ENCODE measurements at places on chromosomes 2 and 18. TPM values are rescaled to one million over a fixed set of nuclear protein-coding genes. Genes with fewer than 3 reads are reported as not detected.

DNA sequence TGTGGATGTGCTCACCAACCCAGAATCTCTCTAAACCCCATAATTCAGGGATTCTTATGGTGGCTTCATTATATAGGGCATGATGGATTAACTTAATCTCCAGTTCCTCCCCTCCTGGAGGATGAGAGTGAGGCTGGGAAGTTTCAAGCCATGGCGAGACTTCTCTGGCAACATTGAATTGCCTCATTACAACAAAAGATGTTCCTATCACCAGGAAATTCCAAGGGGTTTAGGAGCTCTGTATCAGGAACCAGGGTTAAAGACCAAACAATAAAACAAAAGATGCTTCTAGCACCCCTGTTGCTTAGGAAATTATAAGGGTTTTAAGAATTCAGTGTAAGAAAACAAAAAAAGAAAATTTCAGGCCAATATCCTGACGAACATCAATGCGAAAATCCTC is 100.1 kb downstream of the NAB1 start:
- DNase-seq: no peak

DNA sequence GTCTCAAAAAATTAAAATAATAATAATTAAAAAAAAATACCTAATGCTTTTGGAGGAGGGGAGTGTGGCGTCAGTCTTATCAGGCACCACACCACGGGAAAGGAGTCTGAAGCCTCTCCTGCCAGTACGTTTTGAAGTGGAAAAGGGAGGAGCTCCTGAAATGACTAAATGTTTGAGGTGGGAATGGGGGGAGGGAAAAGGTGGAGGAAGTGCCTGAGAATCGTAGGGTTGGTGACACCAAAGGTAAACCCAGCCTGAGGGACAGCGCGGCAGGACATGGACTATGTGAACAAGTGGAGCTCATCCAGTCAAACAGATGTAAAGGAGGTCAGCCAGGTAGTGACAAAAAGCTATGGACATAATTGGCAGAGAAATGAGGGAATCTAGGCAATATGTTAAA is 42.2 kb upstream of the EPHA4 start:
- DNase-seq: no peak

- DNase-seq: peak; percentile 17
Observed at GRCh38 chr2:195658541-195658890, 1.5 kb downstream of the SLC39A10 start.

DNA sequence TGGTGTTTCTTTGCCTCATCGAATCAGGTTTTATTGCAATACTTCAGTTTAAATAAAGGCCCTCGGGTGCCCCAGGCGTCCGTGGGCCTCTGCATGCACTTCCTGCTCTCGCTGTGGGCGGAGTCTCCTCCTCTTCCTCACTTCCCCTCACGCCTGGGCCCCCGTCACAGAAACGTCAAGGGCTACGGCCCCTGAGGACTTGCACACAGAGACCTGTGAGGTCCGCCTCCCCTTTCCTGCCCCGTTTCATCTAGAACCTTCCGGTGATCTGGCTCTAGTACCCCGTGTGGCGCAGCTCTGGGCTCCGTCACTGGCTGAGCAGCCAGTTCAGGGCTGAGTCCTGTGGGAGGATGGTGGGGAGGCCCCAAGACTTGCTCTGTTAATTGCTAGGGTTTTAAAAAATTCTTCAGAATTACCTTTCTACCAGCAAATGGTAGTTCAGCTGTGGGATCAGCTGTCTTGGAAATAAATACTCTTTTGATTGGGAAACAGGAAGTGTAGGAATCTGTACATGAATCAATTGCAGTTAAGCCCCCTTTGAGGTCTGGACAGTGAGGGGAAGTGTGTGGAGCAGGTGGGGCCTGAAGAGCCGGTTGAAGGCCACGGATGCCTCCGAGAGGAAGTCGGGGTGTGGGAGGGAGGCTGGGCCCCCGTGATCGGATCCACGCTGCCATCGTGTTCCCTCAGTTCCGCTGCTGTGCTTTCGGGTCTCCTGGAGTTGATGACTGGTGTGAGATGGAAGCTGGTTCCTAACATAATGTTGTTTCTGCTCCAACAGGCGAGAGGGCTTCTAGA is 10.2 kb downstream of the NFATC1 start:
- DNase-seq: no peak

The HNRNPLL gene
- polyA plus RNA-seq: 73.1 TPM

The TNFAIP6 gene
- polyA plus RNA-seq: 0.77 TPM

GRCh38 chr2:231161877-231162329 is 36.5 kb upstream of the ARMC9 start:
- peak; percentile 70 for DNase-seq

The BMP10 gene
- not detected for polyA plus RNA-seq

The GPR75 gene
- 3.9 TPM for polyA plus RNA-seq

DNA sequence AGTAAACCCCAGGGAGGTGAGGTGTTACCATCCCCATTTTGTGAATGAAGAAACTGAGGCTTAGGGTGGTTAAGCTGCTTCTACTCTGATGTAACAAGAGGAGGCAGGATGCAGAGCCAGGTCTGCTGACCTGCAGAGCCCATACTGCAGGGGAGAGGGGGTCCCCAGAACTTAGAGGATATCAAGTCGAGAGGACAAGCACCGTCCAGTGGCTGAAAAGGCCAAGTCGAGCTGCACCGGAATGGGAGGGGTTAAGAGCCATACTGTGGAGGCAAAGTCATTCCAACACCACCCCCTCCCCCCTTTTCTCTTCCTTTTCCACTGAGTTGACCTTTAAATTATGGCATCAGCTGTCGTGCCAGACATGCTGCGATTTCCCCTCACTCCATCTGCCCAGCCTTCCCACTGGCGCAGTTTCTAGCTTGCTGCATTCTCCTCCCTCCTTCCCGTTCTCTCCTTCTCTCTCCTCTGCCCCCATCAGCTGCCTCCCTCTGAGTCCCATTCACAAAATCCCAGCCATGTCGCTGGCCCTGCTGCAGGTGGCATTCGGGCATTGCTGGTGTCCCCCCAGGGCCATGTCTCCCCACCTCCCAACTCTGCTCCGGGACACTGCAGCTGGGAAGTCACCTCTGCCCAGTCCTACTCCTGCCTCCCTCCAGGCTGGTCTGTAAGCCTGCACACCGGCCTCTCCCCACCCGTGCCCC is 346.9 kb downstream of the DYSF start:
- no peak for DNase-seq

DNA sequence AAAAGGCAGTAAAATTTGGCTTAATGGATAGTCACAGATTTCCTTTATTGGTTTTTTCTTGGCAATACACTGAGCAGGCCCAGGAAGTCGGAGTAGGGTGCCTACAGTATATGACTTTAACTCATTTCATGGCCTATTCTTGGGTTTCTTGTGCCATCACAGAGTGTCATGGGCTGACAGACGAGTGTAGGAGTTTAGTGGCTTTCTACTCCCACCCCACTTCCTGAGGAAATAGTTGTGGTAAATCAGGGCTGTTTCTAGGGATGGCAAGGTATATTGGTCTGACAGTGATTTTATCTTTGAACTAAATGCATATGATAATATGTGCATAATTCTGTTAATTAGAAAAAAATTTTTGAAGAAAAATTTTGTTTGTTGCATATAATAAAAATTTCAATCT is 100.1 kb downstream of the PLCL1 start:
- no peak for DNase-seq

DNA sequence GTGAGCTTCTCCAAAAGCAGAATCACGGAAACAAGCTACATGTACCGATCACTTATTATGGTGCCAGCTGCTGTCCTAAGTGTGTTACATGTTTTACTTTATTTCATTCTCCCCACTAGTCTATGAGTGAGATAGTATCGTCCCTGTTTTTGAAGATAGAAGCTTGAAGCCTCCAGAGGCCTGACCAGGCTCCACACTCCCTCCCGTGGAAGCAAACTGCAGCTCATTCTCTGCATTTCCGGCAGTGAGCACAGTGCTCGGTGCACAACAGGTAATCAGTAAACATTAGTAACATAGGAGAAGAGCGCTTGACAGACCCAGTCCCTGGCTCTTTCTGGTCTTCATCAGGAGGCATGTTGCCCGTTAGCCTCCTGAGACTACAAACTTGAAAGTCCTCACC is 72.9 kb downstream of the ZBTB7C start:
- DNase-seq: no peak

The SCN3A gene
- polyA plus RNA-seq: 0.44 TPM

GRCh38 chr18:7982216-7982615 is 415.1 kb downstream of the PTPRM start:
- DNase-seq: no peak

Data from renal pelvis (tissue), 12 donors.